ENCODE measurements at places on chromosomes 7 and 10.

GRCh38 chr7:144761493-144761892 lies 74.4 kb downstream of the TPK1 start:
- DNase-seq = no peak

GRCh38 chr7:70585071-70585470 lies 546.9 kb upstream of the GALNT17 start:
- no peak for DNase-seq

GRCh38 chr7:105689067-105689819 lies 108.0 kb upstream of the EFCAB10 start:
- no peak for DNase-seq

DNA sequence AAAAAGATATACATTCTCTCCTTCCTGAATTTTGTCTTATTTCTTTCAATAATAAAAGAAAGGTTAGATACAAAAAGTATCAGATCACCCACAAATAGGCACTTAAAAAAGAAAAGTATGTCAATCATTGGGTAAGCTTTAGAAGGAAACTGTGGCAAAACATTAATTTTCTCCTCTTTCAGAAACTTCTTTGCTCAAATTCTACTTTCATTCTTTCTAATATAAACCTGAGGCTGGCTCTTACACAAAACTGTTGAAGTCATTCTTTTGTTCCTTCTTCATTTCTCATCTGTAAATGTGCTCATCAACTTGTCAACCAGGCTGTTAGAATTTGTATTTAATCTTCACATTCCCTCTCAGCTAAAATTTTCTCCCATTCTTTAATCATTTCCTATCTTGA lies 124.6 kb downstream of the LRRN3 start:
- DNase-seq = no peak

GRCh38 chr10:96288151-96288621 lies 16.0 kb upstream of the DNTT start:
- DNase-seq = no peak

DNA sequence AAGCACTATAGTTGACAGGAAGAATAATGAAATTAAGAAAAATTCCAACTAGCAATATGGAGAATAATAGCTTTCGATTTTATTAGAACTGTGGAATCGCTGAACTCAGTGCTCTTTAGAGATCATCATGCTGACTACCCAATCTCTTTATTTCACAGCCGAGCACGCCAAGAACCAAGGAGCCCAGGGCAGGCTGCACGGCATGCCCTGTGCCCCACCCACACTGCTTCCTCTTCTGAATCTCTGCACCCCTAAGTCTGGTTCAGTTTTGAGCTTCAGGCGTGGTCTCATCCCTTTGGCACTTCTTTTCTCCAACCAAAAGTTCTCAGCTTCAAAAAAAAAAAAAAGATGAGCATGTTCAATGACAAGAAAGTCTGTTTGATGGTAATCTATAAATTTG lies 92.4 kb upstream of the ZNF800 start:
- DNase-seq = no peak
